NCI-H2107 (cell line): ENCODE measurements at places on chromosomes 2 and 18.

GRCh38 chr18:54776282-54776977 is 51.8 kb upstream of the RAB27B start:
- DNase-seq, result no peak

DNA sequence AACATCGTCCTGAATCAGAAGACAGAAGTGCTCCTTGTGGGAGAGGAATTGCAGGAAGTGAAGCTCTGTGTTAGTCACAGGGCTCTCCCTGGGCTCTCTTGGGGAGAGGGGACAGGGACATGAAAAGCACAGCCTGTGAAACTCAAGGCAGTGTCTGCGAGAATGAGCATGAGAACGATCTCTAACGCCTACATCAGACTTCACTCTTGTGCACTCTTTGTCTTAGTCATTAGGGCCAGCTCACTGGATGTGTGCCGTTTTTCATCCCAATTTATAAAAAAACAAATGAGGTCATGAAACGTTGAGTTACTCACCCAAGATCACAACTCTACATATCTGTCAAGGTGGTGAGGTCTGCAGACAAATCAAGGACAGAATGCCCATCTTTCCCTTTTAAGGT is 27.0 kb upstream of the TWIST2 start:
- no peak for DNase-seq

GRCh38 chr2:88875736-88876135 is 184.3 kb downstream of the RPIA start:
- no peak for DNase-seq

- no peak for DNase-seq
Measured at GRCh38 chr2:121192576-121192975, 92.4 kb downstream of the TFCP2L1 start.

GRCh38 chr2:3217646-3218045 is 160.0 kb downstream of the EIPR1 start:
- no peak for DNase-seq

DNA sequence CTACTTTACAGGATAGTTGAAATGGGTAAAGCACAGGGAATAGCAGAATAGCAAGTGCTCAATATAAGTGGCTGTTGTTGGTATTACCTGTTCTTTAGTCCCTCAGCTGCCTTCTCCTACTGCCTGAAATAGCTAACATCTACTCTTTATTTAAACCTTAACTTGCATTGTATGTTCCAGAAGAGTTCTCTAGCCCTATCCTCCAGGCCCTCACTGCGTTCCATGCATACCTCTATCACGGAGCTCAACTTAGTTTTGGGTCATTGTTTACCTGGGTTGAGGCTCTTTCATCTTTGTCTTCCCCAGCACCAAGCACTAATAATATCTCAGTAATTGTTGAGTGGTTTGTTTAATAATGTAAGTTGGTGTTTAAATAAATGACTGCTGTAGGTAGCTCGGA is 242.2 kb upstream of the FANCL start:
- DNase-seq, result no peak

DNA sequence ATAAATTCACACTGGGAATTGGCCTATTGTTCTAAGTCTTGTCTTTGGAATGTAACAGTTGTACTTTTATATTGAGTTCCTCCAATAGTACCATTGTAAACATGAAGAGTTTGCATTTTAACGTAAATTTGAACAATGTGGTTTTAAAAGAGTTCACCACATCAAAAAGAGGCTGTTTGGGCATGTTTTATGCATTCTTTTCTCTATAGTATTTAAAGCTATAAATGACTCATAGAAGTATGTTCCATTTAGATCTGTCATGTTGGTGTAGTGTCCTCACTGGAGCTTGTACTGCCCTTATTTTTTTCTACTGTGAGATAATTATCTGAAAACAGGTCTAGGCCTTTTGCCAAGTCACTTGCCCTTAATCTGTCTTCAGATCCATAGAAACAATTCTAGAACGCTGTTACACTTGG is 141.9 kb downstream of the RHBDD1 start:
- no peak for DNase-seq

- DNase-seq, result peak; percentile 28
Measured at GRCh38 chr2:207073801-207074678, 91.7 kb downstream of the KLF7 start.

GRCh38 chr2:240591784-240592183 is 5.2 kb downstream of the CAPN10 start:
- DNase-seq, result no peak

DNA sequence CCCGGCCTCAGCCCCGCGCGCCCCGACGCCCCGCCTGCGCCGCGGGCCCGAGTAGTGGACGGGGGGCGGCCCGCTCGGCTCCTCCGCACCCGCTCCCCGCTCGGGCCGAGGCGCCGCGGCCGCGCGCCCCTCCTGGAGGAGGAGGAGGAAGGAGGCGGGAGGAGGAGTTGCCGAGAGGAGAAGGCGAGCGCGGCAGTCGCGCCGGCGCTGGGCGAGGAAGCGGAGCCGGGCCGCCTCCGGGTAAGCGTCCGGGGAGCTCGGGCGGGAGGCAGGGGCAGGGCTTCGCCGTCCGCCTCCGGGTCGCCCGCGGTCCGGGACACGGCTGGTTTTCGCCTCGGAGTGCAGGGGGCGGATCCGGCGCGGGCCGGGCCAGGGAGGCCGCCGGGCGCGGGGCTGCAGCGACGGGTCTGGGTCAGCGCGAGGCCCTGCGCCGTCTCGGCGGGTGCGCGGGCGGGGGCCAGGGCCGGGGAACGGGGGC is at the start of gene SOCS6:
Gene SOCS6, plus strand, starts transcription at position 195 of the 478 bp plus-strand sequence. CDS start 35,624 bp downstream, outside the sequence.
- DNase-seq, result peak; percentile 37

- DNase-seq, result no peak
Measured at GRCh38 chr18:74501386-74501785, 5.2 kb downstream of the CNDP2 start.

DNA sequence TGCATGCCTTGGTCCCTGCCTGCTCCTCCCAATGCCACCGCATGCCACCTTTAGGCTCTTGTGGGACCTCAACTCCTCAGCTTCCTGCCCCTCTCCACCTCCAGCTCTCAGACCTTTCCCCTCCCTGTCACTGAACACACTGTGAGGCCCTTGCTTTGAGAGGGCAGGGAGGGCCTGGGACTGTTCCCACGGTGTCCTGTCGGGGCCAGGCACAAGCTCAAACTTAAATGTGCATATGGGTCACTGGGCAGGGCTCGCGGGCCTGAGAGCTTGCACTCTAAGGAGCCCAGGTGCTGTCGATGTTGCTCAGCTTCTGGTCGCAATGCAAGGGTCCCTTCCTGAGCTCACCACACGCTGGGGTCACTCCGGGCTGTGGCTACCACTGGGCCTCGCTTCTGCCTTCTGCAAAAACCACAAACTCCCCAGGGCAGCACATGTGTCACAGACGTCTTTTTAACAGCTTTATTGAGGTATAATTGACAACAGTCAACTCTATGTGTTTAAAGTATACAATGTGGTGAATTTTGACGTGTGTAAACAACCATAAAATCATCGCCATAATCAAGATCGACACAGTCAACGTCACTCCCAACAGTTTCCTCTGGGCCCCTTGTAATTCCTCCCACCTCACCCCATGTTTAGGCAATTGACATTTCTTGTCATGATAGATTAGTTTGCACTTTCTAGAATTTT is 11.9 kb upstream of the B3GNT7 start:
- DNase-seq, result no peak

GRCh38 chr2:186884587-186884986 is 35.6 kb upstream of the ZSWIM2 start:
- no peak for DNase-seq

DNA sequence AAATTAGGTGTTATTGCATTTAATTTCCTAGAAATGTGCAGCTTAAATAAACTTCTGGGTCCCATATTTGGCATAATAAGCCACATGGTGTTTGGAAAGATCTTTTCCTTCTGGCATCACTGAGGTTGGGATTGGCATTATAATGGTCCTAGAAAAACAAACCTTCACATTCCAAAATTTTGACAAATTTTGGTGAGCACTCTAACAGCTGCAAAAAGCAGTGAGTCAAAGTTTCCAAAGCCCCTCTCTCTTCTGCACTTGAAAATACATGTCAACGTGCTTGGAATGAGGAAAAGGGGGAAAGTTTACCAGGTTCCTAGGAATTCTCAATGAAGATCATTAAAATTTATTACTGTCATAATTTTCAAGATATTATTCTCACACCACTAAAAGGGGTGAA is 77.8 kb upstream of the STK17B start:
- DNase-seq, result no peak

GRCh38 chr2:60806988-60807681 is 51.1 kb downstream of the PAPOLG start:
- DNase-seq, result peak; percentile 60
